Urothelium cell line (cell line): ENCODE measurements at places on chromosomes 1 and 21.

- no peak for DNase-seq
These were observed 147.3 kb downstream of the DUSP10 start for GRCh38 chr1:221594576-221594975.

GRCh38 chr1:61496501-61496900 lies 228.4 kb downstream of the TM2D1 start:
- no peak for DNase-seq

GRCh38 chr1:84271441-84272151 lies 29.9 kb upstream of the SAMD13 start:
- no peak for DNase-seq

GRCh38 chr1:109197158-109198042 lies 16.3 kb upstream of the SARS1 start:
- peak; percentile 96 for DNase-seq

DNA sequence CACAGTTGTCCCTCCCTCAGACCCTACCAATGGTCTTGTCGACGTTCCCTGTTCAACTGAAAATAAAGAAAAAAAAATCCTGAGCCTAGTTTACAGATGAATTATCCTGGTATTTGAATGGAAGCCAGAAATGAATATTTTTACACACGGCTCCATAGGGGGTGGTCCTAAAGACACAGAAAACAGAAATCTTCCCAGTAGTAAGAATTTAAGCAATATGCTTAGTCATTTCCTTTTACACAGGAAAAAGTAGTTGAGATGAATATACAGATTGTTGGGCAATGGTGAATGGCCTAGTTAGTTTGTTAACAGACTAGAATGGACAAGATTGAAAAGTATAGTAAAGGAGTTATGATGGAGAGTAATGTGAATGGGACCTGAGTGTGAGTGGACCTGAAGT lies 67.4 kb downstream of the RGS18 start:
- no peak for DNase-seq

DNA sequence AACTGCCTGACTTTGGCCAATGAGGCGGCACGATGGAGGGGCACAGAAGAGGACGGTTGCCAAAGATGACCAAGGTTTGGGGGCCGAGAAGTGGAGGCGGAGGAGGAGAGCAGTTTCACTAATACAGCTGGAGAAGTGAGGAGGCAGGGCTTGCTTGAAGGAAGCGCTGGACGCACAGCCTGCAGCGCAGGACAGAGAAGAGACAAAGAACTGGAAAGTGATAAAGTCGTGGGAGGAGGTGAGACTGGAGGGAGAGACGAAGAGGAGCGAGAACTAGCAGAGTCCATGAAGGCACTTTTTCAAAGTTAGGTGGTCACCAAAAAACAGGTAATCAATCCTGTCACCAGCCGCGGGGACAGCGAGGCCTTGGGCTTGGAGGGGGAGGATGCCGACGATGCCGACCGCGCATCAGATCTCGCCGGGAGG lies 771 bp downstream of the PACC1 start:
- DNase-seq = peak; percentile 56

DNA sequence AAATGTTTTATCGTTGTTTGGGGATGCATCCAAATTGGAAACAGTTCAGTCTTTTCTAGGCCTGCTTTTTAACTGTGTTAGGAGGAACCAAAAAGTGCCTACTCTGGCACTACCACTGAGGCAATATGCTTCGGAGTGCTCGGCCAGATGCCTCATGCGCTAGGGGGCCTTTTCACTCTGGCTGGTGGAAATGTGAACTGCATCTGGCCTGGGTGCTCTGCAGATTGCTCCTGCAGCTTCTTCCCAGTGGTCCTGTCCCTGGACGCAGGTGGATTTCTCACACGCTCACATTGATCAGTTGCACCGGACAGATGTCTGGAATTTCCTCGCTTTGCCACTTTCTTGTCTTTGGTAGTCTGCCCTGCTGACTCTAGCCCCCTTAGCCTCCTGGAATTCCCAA lies 330.2 kb upstream of the FMN2 start:
- DNase-seq = no peak

DNA sequence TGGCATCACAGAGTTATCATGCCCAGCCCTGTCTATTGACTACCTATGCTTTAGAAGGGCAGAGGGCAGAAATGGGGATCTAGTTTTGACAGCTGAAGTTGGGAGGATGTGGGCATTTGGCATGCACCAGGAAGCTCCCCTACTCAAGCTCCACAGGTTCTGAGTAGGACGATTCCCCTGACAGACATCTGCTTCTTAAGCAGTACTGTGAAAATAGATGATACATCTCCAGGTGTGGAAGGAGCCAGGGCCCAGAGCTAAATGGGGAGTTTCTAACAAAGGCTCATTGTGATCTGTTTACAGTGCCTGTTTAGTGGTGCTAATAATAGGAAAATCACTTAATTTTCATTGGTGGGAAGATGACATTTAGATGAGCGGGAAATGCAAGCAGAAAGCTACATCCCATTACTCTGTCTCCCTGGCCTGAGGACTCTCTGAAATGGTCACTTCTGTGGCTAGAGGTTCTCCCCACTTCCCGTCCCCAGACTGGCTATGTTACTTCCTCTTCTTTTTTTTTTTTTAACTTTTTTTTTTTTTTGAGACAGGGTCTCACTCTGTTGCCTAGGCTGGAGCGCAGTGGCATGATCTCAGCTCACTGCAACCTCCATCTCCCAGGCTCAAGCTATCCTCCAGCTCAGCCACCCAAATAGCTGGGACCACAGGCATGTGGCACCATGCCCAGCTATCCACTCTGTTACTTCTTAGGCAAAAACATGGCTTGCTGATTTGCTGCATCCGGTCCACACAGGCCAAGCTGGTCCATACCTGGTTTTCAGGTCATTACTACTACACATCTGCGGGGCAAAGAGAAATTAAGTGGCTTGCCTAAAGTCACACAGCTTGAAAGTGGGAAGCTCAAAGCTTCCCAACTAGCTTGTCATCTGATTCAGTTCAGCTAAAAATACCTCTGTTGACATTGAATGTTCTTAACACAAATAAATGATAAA lies 23.2 kb upstream of the CNIH3 start:
- DNase-seq = peak; percentile 81
